SK-MEL-5 (cell line): ENCODE measurements at places on chromosomes 5 and 9. TPM values are rescaled to one million over a fixed set of nuclear protein-coding genes. Genes with fewer than 3 reads are reported as not detected.

- no peak for DNase-seq
Measured at GRCh38 chr9:127188396-127188795, 66.0 kb upstream of the ANGPTL2 start.

- no peak for DNase-seq
Measured at GRCh38 chr5:38051711-38052511, 206.4 kb upstream of the EGFLAM start.

- no peak for DNase-seq
Measured at GRCh38 chr9:19938990-19939733, 150.3 kb upstream of the SLC24A2 start.

- DNase-seq, result no peak
Measured at GRCh38 chr9:36092509-36093215, 43.9 kb upstream of the GLIPR2 start.

DNA sequence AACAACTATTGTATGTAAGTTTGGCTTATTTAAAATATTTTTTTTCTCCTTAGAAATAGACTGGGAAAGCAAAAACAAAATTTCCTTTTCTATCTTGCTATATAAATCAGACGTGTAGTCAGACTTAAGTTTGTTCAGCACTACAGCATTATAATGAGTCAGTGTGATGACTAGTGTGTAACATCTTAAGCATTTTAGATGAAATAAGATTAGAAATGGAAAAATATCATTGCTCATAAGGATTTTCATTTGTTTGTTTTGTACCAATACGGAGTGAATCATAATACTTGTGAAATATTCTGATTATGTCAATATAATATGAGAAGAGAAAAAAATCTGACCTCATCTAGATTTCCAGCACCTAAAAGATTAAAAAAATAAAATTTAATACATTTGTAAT, 64.7 kb upstream of the RICTOR start:
- no peak for DNase-seq

GRCh38 chr5:130501151-130501865, 597.0 kb downstream of the CHSY3 start:
- DNase-seq, result no peak

DNA sequence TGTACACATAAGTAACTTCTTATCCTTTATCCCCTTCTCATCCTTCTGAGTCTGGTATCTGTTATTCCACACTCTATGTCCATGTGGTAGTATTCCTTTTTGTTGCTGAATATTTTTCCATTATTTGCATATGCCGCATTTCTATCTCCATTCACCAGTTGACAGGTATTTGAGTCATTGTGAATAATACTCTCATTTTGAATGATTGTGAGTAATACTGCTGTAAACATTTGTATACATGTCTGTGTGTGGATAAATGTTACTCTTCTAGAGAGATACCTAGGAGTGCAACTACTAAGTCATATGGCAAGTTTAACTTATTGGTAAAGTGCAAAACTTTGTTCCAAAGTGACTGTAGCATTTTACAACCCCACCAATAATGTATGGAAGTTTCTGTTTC, 15.6 kb downstream of the RIC1 start:
- DNase-seq, result no peak

GRCh38 chr5:20604992-20605391, 617.0 kb upstream of the CDH18 start:
- DNase-seq, result no peak

DNA sequence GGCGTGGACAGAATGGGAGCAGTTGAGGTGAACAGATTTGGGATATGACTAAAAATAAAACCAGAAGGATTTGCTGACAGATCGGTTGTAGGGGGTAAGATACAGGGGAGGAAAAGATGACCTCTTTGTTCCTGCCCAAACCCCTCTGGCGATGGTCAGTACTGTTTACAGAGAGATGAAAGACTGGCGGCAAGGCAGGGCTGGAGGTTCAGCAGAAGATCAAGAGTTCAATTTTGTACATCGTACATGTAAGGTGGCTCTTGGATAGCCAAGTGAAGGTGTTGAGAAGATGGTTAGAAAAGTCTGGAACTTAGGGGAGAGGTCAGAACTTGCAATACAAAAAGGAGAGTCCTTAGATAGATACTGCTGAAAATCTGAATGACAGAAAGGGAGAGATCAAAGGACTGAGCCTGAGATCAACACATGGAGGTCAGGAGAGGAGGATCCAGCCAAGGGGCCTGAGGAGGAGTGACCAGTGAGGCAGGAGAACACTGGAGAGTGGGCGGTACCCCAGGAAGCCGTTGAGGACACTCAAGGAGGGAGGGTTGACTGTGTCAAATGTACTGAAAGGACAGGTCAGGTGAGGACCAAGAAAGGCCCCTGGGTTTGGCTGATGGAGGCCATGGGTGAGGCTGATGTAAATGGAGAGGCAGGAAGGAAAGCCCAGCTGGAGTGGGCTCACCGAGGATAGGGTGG, 7.1 kb downstream of the IL4 start:
- DNase-seq, result no peak

DNA sequence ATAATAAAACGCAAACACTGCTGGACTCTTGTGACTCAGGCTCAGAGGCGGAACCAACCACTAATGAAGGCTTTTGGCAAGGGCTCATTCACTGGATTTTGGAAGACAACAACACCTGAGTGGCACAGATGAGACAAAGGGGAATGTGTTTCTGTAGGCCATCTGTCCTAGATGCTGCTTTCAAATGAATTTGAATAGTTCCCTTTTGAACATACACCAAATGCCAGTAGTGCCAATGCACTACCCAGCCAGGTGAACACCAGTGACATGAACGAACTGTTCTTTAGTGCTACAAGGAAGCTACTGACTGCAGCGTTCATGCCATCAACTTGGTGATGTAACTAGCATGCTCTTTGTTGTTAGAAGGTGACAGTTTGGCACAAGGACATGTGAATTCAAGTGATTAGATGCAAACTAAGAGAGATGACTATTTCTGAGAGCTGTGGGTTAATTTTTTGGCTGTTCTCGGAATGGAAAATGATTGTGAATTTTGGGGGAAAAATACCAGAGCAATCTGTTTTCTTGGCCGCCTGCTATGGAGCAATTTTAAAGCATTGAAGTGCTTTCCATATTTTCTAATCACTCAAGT, 173.7 kb downstream of the SLC24A2 start:
- no peak for DNase-seq

GRCh38 chr5:45062044-45062443, 253.3 kb downstream of the MRPS30 start:
- no peak for DNase-seq

GRCh38 chr9:114124138-114124537, 25.0 kb upstream of the KIF12 start:
- no peak for DNase-seq

- no peak for DNase-seq
Measured at GRCh38 chr9:122202111-122202510, 26.6 kb downstream of the LHX6 start.

DNA sequence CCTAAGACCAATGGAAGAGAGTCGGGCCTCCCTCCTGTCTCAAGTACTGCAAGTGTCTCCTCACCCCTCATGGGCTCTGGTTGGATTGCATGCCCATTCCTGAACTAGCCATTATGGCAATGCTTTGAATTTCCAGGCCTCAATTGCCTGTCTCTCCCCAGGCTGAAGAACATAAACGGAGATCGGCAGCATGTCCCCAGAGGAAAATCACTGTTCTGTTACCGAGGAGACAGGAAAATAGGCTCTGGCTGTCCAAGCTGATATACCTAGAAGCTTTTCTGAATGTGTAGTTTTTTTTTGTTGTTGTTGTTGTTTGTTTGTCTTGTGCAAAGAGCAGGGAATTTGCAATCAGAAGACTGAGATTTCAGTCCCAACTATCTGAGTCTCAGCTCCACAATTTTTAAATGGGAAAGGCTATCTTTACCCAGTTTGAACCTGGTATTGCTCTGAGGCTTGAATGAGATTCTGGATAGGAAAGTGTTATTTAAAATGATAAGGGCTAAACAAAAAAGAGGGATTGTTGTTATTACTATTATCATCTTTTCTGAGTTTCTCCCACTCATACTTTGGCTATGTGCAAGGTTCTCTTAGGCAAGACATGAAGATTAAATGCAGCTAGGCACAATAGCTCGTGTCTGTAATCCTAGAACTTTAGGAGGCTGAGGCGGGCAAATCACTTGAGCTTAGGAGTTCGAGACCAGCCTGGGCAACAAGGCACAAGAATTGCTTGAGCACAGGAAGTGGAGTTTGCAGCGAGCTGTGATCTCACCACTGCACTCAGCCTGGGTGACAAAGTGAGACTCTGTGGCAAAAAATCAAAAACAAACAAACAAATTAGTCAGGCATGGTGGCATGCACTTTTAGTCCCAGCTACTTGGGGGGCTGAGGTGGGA, 77.2 kb upstream of the KLF9 start:
- no peak for DNase-seq

- DNase-seq, result no peak
Measured at GRCh38 chr9:115213818-115214334, 95.9 kb upstream of the TNC start.

The FCN2 gene
- total RNA-seq, result not detected in 2 replicates

The CDKN2A gene
- not detected in 2 replicates for total RNA-seq

The C8G gene
- 0.45 and 0.53 TPM in 2 replicates for total RNA-seq

The SPINK9 gene
- not detected in 2 replicates for total RNA-seq

The ZFP2 gene
- 0.18 TPM in 1 of 2 replicates, not detected in the other for total RNA-seq

The AIF1L gene
- 32.6 and 32.7 TPM in 2 replicates for total RNA-seq

The FLT4 gene
- 0.58 and 2.0 TPM in 2 replicates for total RNA-seq

The CAPSL gene
- total RNA-seq, result not detected in 2 replicates
